Hepatocyte (in vitro differentiated cells): ENCODE measurements at places on chromosomes 16 and 17. TPM values are rescaled to one million over a fixed set of nuclear protein-coding genes. Genes with fewer than 3 reads are reported as not detected.
A peak's percentile ranks its signal among the peaks of the same experiment; 100 is the strongest.

DNA sequence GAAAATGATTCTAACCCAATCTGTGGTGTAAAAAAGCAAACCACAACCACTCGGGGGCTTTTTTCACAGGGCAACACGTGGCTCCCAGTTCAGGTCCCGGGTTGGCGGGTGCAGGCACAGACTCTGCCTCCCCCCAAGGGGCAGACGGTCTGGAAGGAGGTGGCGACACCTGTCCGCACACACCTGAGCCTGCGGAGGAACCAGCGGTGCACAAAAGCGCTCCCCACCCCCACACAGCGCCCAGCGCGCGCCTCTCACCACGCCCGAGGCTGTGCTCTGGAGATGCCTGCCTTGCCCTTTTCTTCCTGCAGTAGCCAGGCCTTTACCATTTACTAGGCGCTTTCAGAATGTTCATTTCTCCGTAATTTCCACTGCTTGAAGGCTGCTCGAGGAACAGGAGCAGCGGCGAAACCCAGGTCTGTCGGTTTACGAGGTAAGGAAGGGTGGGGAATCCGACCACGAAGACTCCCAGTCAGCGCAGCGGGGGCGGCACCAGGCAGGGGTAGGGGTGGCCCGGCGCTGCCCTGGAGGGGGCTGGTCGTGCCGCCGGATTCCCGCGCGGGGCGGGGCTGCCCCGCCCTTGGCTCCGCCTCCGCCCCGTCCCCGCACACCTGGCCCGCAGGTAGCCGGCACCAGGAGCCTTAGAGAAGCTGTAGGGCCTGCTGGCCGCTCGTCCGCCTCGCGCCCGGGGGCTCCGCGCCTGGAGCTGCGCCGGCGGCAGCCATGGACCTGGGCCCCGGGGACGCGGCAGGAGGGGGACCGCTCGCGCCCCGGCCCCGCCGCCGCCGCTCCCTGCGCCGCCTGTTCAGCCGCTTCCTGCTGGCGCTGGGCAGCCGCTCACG is at the start of gene USP43:
Gene USP43 (plus strand): TSS at position 608 of the 842 bp plus-strand sequence. CDS start 116 bp downstream, at position 724.
- peak; percentile 89 for DNase-seq

DNA sequence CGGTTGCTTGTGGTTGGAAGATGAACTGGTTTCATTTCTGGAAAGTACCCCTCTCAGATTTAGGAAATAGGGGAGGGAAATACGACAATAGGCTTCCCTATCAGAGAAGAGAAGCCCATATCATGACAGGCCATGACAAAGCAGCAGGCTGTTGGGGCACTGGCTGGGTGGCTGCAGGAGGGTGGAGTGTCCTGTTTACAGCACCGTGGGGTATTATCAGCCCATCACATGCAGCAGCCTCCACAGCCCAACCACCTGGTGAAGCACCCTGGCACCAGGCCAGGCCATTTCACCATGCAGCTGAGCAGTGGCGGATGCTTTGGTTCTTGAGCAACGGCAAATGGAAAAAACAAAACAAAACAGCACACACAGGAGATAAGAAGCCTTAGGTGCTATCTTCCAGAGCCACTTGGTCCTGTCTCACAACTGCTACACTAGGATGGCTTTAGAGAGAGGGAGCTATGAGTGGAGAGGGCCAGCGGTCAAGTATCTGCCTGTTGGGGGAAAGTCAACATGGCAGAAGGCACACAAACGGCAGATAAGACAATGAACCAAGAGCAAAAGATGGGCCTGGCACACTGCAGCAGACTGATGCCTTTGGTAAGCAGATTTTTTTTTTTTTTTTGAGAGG is 24.2 kb downstream of the FAM117A start:
- DNase-seq: peak; percentile 70

GRCh38 chr16:61596655-61597054 is 439.6 kb downstream of the CDH8 start:
- no peak for DNase-seq

NXN gene
- 74.1 and 88.0 TPM in 2 replicates for polyA plus RNA-seq

GRCh38 chr16:84355149-84355548 is 13.2 kb upstream of the ATP2C2 start:
- no peak for DNase-seq

CMTM2 gene
- 0.32 and 0.60 TPM in 2 replicates for polyA plus RNA-seq

CACNG1 gene
- not detected in 2 replicates for polyA plus RNA-seq

DNA sequence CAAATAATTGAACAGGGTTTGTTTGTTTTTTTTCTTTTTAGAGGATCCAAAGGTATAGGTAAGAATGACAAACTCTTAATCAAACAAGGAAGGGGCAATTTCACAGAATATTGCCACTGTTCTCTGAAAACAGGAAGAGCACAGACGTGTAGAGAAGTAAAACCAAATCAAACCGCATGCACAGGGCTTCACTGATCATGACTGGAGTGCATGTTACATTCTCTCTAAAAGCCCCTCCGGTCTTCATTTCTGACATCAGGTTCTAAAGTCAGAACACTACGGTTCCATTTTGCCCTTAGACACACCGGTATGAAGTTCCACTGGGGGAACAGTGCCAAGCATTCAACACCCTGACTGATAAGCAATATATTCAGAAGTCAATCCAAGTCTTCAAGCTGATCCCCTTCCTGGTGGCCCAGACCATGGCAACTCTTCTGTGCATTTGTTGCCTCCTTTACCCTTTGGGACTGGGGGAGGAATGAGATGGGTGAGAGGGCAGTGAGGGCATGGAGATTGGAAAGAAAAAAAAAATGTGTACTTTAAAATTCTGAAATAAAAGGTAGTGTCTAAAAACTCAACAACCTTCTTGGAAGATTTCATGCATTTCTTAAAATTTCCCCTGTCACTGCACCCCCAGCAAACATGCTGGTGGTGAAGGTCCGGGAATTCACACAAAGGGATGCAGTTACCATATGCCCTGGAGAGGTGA is 1.4 kb downstream of the MMD start:
- no peak for DNase-seq

KRTAP9-2 gene
- polyA plus RNA-seq: not detected in 2 replicates

DNA sequence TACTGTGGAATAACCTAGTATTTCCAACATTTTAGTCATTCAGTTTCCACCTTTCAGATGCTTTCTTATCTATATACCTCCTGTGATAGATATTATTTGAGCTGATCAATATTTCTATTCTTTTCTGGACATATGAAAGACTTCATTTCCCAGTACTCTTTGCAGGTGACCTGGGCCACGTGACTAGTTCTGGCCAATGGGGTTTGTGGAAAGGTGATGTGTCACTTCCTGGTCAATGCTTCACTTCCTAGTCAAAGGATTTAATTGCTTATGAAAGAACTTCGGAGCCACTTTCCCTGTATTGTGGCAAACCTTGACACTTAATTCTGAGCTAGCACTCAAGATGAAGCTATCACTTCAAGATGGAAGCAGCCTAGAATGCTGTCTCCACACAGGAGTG is 248.9 kb upstream of the FOXF1 start:
- DNase-seq: no peak

DNA sequence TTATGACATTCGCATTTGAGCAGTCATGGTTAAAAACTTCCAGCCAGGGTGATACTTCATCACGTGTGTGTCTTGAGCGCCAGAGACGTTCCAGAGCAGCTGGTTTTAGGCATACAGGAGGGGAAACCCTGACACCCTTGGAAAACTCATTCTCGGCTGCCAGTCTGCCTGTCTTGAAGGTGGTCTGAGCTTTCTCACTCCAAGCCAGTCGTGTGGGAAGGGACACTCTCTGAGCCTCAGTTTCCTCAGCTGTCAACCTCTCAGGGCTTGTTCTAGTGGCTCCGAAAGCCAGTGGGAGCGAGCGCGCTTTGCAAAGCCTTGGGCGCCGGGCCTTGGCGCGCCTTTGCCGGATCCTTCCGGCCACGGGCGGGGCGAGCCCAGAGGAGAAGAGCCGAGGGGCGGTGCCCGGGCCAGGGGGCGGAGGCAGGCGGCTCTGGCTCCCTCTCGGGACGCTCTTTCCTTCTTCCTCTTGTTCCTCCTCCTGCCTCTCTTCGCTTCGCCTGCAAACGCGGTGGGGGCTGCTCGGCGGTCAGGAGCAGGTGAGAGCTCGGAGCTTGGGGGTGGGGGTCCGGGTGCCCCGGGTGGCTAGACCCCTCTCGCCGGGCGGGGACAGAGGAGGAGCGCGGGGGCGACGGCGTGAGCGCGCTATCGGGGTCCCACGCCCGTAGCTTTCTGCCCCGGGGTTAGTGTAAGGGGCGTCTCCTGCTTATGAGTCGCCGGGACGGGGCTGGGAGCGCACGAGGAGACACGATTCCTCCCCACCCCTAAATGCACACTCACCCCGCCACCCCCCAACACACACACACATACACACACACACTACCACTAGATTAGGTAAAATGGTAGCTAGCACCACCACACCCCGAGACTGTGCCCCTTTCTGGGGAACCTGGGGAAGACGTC is at the start of gene LDAF1:
Gene LDAF1 (plus strand): TSS at position 467 of the 903 bp plus-strand sequence. CDS start 2,509 bp downstream, outside the sequence.
- DNase-seq: peak; percentile 92

- DNase-seq: no peak
Observed at GRCh38 chr17:5254414-5254813, 19.8 kb upstream of the SCIMP start.

- no peak for DNase-seq
Observed at GRCh38 chr16:2160915-2161551, 5.5 kb downstream of the TRAF7 start.

TBC1D3K gene
- not detected in 2 replicates for polyA plus RNA-seq

TMC7 gene
- polyA plus RNA-seq: 4.4 and 5.7 TPM in 2 replicates

DNA sequence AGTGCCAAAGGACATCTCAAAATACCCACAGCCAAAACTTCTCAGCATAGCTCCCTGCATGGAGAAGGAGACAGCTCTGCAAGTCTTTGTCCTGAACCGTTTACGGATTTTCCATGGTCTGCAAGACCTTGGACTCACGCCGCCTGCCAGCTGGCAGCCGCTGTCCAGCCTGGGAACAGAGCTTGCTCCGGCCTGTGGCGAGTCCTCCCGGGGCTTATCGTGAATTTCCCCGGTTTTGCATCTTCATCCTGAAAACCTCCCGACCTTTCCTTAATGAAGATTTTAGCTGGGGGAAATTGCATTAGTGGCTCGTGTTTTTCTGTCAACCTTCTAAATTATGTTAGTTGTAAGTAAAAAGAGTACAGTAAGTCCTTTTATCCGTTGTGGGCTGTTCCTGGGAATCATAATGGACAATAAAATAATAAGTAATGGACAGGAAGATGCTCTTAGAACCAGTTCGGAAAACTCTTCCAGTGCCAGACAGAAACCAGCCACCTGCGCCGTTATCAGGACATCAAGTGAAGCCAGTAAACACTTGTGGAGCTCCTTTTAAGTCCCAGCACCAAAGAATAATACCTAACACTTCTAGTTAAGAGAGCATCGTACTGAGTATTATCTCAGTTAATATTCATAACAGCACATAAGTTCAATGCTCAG is 112.4 kb upstream of the NOL11 start:
- no peak for DNase-seq

- DNase-seq: no peak
Observed at GRCh38 chr17:62405451-62405850, 18.2 kb upstream of the METTL2A start.

HID1 gene
- 43.4 and 55.5 TPM in 2 replicates for polyA plus RNA-seq

- no peak for DNase-seq
Observed at GRCh38 chr16:72978212-72978611, 69.7 kb downstream of the ZFHX3 start.

- DNase-seq: peak; percentile 66
Observed at GRCh38 chr17:17900615-17901520, 64.1 kb upstream of the SREBF1 start.

SDR42E2 gene
- not detected in 2 replicates for polyA plus RNA-seq

DNA sequence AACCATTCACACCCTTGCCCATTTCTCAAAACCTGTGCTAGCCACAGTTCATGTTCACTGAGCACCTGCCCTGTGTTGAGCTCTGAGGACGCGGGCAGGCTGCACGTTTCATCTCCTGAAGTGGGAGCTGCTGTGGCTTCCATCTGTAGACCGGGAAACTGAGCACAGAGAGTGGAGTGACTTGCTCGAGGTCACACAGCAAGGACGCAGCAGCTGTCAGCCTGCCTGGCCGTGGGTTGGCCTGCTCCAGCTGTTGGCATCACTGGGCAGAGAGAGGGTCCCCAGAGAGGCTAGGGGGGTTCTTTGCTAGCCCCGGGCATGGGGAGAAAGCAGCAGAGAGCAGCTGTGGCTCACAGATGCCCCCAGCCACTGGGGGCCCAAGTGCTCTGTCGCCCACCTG is 28.8 kb downstream of the ZFPM1 start:
- no peak for DNase-seq

ITGAD gene
- polyA plus RNA-seq: not detected in 2 replicates

DNA sequence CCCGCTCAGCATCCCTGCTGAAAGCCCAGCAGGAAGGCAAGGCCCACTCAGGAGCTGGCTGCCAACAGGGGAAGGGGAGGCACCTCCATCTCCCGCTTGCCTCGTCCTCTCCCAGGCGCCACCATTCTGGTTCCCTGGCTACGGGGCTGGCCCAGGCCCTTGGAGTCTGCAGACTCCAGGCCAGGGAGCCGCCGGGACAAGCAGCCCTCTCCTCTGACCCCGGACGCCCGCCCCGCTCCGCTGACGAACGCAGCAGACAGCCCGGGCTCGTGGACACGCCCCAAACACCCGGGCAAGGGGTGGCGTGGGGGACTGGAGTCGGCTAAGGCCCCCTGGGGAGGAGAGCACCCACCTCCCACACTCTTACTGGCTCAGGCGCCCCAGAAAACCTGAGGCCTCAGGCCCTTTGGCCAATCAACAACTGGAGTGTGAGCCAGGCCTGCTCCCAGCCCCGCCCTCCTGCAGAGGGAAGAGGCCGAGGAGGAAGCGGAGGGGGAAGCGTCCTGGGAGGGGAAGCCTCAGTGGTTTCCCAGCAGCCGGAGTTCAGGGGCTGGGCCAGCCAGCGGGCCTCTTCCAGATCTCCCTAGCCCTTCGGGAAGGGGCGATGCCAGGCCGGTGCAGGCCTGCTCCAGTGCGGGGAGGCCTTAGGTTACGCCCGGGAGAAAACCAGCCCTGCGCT is 4.2 kb downstream of the MNT start:
- DNase-seq: peak; percentile 97

DNA sequence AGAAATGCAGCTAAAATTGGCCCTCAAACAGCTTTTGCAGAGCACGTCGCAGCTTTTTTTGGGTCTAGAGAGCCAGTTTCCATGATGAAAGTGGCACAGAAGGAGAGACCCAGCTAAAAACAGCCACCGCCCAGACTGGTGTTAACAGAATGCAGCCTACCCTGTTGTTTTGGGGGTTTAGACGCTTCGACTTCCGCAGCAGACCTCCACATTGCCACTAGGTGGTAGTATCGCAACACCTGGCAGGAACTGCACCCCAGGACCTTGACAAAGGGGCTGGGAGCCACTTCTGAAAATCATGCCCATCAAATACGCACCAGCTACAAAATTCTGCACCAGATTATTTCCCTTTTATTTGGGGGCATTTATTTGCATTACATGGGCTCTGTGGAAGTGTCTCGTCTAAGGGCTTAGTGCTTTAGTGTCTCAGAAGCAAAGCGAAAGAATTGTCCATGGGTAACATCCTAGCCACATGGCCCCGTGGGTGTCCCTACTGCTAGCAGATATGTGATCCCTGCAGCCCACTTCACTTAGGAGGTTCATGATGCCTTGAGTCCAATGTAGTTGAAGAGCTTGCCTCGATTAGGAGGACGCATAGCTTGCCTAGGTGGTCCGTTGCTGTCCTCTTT is 167.1 kb downstream of the HAPSTR1 start:
- DNase-seq: peak; percentile 65

- DNase-seq: no peak
Observed at GRCh38 chr16:75558846-75559401, 2.9 kb upstream of the TMEM231 start.

GRCh38 chr17:50270435-50271362 is 3.6 kb upstream of the TMEM92 start:
- peak; percentile 72 for DNase-seq
